Uterus (tissue), 4 donors: ENCODE measurements at places on chromosomes 1 and 21. TPM values are rescaled to one million over a fixed set of nuclear protein-coding genes. Genes with fewer than 3 reads are reported as not detected.

Gene S100A3
- total RNA-seq: not detected

Gene SPRR2F
- not detected for total RNA-seq

Gene RGS4
- 0.26 TPM for total RNA-seq

Gene SASS6
- 7.6 TPM for total RNA-seq

Gene LENEP
- not detected for total RNA-seq

Gene ZSWIM5
- total RNA-seq: 3.8 TPM

Gene OR6K3
- total RNA-seq: not detected

GRCh38 chr1:204574865-204575163, 58.6 kb downstream of the MDM4 start:
- DNase-seq: peak; percentile 37

DNA sequence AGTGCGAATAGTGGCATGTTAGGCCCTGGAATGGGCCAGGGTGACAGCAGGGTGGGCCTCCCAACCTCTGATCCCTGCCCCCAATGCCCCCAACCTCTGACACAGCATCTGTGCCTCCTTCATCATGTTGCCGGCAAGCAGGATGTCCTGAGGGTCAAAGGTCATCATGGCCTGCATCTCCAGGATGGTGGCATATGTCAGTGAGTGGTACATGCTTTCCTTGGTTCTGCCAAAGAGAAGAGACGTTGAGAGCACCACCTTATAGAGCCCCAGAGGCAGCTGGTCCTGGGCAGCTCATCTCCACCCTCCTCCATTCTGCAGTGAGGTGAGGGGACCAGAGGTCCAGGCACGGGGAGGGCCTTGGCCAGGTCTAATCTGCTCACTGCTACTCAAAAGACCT, 17.6 kb downstream of the TTC39A start:
- DNase-seq: no peak

GRCh38 chr1:200776949-200777348, 38.3 kb downstream of the CAMSAP2 start:
- no peak for DNase-seq

DNA sequence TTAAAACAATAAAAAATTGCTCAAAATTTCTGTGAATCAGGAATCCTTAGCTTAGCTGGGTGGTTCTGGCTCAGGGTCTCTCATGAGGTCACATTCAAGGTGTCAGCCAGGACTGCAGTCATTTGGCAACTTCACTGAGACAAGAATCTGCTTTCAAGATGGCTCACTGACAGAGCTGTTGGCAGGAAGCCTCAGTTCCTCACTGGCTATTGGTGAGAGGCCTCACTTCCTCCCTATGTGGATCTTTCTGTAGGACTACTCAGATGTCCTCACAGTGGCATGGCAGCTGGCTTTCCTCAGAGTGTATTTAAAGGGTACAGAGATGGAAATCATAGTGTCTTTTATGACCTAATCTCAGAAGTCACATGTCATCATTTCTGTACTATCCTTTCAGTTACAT, 785.7 kb downstream of the ADGRL2 start:
- no peak for DNase-seq

DNA sequence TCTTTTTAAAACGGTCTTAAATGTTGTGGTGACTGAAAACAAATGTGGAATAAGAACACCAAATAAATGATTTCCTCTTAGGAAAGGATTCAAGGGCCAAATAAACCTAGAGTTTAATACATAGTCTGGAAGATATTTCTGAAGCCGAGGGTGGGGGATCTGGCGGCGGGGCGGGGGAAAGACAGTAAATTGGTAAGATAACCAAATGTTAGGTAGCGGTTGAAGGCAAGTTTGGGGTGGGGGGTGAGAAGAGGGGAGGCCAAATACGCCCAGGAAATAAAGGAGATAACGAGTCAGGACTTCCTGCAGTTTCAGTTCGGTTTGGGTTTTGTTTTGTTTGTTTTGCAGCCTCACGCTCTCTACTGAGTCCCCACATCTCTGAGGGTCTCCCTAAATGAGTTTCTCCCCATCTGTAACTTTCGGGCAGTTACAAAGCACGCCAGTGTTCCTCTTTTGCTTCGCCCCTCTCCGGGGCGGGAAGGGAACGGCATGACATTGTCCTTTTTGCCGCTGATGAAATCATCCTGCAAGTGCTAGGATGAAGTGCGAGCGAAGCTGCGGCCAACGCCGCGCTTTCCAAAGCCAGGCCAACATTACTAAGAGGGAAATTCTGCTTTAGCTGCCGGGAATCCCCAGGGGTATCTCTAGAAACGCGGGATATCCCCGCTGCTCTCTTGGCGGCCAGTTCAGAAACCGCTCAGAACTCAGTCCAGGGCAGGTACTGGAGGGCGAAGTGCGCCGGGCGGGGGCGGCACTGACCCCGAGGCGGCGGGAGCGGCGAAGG, 844 bp downstream of the NIBAN1 start:
- peak; percentile 56 for DNase-seq

- DNase-seq: no peak
These were observed 7.3 kb upstream of the CACNA1S start for GRCh38 chr1:201119206-201120197.

DNA sequence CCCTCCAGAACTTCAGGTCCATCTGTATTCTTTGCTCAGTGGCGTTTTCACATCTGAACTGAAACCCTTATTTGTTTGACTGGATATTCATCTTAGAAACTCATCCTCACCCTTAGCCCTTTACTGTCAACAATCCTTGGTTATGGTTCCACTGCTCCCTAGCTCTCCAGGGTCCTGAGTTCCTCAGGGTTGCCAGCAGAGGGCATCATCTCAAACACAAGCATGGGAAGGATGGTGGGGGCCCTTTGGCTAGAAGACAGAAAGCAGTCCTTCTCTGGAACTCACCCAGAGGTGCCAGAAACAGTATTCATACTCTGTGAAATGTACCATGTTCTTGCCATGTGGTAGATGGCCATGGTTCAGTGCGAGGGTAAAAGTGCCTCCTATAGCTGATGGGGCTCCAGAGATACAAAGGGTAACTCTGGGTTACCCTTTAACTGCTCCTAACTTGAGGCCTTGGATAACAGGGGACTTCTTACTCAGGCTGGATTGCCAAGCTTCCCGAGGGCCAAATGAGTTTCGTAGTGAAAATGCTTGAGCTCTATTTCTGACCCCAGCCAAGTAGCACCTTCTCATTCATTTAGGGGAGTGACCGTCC, 11.3 kb downstream of the NCSTN start:
- DNase-seq: no peak

DNA sequence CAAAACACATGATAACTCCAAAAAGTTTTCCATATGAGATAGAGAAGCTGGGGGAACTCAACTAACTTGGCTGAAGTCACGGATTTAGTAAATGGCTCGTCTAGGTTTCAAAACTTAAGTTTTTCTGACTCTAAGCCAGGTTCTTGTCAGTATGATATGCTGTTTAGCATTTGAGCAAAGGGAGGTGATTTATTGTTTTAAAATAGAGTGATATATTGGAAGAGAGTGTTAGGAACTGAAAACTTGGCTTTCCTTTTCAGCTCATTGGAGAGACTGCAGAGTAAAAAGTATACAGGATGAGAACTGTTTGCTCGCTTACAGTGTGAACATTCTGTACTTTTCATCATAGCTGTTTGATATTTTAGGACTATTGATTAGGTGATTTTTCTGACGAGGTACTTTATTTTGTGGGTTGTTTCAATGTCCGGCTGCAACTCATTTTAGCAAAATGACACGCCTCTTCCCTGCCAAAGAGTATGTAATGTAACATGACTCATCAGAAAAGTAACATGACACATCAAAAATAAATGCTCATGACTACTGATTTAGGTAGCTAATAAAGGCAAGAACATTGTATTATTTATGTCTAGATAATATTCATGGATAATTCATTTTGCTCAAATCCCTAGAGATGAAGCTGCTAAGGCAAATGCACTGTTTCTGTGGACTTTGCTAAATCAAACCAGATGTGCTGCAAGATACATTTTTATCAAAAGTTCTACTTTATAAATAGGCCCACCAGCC, 355.1 kb downstream of the GPATCH2 start:
- no peak for DNase-seq

DNA sequence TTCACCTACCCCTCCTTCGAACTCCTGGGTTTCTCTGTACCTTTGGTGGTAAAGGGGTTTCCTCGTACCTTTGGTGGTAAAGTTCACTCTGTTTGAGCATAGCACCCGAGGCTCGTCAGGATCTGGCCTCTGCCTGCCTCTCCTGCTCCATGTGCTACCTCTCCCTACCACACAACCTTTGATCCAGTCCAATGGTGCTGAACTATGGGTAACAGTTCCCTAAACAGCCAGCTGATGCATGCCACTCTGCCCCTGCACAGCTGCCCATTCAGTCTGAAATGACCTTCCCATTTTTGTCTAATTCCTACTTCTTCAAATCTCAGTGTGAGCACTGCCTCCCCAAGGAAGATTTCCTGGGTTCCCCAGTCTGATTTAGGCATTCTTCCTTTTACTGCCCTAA, 14.0 kb downstream of the OVAAL start:
- no peak for DNase-seq
